Neural progenitor cell (in vitro differentiated cells): ENCODE measurements at places on chromosomes 4 and X.
A peak's percentile ranks its signal among the peaks of the same experiment; 100 is the strongest.

GRCh38 chr4:31068257-31069075 lies 348.3 kb downstream of the PCDH7 start:
- peaks cover 16% of the 10 kb centered on the region for H3K4me1 ChIP-seq
- H3K27ac ChIP-seq: no peak overlapping the region
- H3K27me3 ChIP-seq: no peaks in the 10 kb centered on the region
- no peak for DNase-seq
- no peaks in the 10 kb centered on the region for H3K36me3 ChIP-seq

DNA sequence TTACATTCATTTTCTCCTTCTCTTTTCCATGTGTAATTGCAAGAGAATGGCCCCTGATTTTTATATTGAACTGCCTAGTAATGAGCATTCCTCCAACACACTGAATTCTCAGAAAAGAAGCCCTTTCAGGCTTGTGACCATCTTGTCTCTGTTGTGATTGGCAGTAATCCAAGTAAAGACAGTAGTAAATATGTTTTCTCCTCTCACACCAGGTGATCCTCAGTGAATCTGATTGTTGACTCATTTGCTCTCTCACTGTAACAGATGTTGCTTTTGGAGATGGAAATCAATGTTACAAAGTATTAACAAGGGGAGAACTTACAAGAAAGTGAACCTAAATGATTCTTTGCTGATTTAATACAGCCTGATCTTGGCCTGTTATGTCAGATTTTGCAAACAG lies 271.0 kb downstream of the AFF2 start:
- H3K36me3 ChIP-seq: no peaks in the 10 kb centered on the region
- no peak overlapping the region for H3K27ac ChIP-seq
- no peaks in the 10 kb centered on the region for H3K27me3 ChIP-seq
- no peak overlapping the region for H3K4me3 ChIP-seq

DNA sequence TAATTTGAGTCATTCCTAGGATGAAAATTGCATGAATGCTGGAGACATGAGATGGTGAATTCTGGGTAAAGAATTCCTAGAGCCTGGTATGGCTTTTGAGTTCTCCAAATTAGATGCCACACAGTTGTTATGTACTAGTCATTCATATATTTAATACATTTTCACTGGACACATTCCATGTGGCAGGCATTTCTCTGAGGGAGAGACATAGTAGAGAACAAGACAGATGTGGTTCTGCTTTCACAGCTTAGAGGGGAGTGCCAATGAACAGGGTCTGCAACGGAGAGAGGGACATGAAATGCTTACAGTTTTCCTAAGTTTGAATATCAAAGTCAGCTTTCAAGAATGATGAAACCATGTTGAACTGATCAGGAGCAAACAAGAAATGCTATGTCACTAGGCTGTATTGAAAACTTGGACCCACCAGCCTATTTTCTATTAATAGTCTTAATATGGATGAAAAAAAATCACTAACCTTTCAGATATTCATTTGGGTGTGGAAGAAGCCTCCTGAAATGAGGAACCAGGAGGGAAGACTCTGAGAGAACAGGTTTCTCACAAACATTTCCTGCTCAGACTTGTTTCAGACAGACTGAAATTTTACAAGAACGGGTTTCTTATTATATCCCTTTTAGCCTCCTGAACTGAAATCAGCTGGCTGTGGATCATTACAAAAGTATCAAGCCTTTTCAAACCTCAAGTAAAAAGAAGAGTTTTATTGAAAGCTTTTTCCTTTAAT lies 276.0 kb upstream of the TET2 start:
- no peak overlapping the region for H3K27ac ChIP-seq
- DNase-seq: no peak
- H3K4me1 ChIP-seq: no peaks in the 10 kb centered on the region
- no peaks in the 10 kb centered on the region for H3K27me3 ChIP-seq
- no peaks in the 10 kb centered on the region for H3K36me3 ChIP-seq

DNA sequence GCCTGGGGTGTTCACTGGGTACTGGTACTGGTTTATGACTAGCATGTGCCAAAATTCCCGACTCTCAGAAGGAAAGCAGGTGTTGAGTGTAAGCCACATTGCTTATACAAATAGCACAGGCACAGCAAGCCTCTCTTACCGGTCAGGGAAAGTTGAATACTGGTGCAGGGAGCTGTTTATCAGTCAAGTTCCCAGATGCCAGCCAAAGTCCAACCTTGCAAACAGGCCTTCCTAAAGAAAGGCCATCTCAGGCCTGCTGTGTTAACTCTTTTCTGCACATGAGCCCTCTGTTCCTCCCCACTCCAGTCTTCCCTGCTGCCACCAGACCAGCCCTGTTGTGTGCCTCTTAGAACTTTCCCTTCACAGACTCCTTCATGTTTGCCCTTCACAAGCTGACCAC lies 34.2 kb downstream of the PKD2 start:
- H3K27ac ChIP-seq: no peak overlapping the region
- no peak for DNase-seq
- H3K4me1 ChIP-seq: no peaks in the 10 kb centered on the region

DNA sequence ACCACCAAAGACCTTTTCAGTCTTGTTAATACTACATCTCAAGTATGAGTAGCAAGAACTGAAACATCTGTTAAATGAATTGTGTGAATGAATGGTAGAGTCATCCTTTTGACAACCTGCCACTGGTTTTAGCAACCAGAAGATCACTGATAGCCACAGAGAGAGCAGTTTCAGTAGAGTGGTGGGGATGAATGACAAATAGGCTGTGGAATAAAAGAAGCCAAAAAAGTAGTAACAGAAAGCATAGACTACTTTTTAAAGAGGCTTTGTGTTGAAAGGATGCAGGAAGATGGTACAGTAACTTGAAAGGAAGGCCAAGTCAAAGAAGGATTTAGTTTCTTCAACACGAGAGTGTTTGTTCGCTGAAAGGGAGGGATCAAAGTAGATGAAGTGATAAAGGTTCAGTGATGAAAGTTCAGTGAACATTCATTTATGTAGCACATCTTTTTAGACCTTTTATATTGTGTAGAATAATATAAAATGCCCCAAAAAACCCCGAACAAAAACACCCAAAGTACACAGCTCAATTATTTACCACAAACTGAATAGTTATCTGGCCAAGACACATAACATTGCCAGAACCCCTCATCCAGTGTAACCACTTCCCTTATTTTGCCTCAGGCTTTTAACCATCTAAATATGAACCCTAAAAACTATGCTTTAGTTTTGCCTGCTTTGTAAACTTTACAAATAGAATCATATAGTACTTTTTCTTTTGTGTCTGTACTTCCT lies 40.1 kb upstream of the EIF1AX start:
- no peaks in the 10 kb centered on the region for H3K27me3 ChIP-seq
- H3K36me3 ChIP-seq: no peaks in the 10 kb centered on the region
- no peak overlapping the region for H3K4me3 ChIP-seq

DNA sequence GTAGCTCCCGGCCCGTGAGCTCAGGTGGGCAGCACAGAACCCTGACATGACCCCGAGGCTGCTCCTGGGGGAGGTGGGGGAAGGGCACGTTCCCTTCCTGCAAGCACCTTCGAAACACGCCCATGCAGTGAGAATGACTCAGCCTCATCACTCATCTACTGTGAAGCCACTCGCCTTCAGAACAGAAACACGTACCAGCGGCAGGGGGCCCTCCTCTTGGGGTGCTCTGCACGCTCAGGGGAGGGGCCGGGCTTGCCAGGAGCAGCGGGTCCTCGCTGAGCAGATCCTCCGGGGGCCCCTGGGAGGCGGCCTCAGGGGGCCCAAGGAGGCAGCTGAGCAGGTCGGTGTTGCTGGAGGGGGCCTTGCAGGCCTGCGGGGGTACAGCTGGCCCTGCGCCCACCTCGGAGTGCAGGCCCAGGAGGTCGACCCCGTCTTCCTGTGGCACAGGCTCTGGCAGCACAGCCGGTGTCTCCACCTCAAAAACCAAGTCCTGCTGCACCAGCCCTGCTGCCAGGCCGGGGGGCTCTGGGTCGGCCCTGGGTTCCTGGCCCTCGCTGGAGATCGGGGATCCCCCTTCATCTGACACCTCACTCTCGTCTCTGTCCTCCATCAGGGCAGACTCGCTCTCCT lies 40.9 kb upstream of the CPLX1 start:
- no peak for DNase-seq
- H3K27me3 ChIP-seq: no peaks in the 10 kb centered on the region
- no peaks in the 10 kb centered on the region for H3K4me1 ChIP-seq
- H3K27ac ChIP-seq: no peak overlapping the region
- no peak overlapping the region for H3K4me3 ChIP-seq
- no peaks in the 10 kb centered on the region for H3K36me3 ChIP-seq

GRCh38 chr4:1998296-1998695 lies 10.5 kb downstream of the NELFA start:
- H3K4me1 ChIP-seq: no peaks in the 10 kb centered on the region
- no peak overlapping the region for H3K27ac ChIP-seq
- H3K4me3 ChIP-seq: no peak overlapping the region
- no peak for DNase-seq

DNA sequence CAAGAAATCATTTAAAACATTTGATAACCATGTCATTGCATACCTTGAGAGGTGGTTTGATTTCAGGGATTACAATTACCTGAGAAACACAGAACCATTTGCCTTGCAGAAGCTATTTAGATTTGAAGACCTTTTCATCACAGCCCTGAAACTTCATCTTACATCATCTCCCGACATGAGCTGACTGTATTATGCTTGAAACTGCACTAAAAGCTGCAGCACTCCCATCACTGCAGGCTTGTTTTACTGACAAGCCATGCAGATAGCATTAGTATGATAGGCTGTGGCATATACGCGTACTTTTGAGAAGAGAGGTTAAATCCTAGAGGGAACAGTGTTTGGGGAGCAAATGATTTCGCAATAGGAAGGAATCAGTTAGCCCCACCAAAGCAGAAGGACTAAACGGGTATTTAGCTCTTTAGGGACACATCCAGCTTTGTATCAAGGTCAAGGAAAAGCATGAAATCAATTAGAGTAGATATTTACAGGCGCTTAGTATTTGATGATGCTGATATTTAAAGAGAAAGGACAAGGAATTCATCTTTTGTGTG lies 133.2 kb upstream of the DIAPH2 start:
- no peaks in the 10 kb centered on the region for H3K27me3 ChIP-seq
- no peak for DNase-seq
- peaks cover 15% of the 10 kb centered on the region for H3K4me1 ChIP-seq
- no peak overlapping the region for H3K4me3 ChIP-seq

DNA sequence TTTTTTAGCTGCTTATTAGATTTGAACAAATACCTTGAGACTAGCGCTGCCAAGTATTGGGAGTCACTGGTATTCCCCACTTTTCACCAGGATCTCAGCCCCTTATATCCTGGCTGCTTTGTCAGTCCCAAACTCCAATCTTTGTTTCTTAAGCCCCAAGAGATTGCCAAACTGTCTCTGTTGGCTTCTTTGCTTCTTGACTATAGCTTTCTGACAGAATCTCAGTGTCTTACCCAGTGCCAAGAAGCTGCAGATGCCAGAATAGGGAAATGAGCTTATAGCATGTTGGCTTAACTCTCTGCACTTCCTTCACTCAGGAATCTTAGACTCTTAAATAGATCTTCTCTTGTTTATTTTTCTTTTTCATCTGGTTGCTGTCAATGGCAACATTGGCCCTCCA lies 297.5 kb upstream of the DCAF8L1 start:
- no peak for DNase-seq
- no peaks in the 10 kb centered on the region for H3K36me3 ChIP-seq
- H3K4me1 ChIP-seq: no peaks in the 10 kb centered on the region
- H3K27me3 ChIP-seq: no peaks in the 10 kb centered on the region
- H3K27ac ChIP-seq: no peak overlapping the region

- H3K4me3 ChIP-seq: no peak overlapping the region
- no peaks in the 10 kb centered on the region for H3K27me3 ChIP-seq
- DNase-seq: no peak
- H3K36me3 ChIP-seq: no peaks in the 10 kb centered on the region
Measured at GRCh38 chr4:129384974-129385373, 289.0 kb downstream of the C4orf33 start.

DNA sequence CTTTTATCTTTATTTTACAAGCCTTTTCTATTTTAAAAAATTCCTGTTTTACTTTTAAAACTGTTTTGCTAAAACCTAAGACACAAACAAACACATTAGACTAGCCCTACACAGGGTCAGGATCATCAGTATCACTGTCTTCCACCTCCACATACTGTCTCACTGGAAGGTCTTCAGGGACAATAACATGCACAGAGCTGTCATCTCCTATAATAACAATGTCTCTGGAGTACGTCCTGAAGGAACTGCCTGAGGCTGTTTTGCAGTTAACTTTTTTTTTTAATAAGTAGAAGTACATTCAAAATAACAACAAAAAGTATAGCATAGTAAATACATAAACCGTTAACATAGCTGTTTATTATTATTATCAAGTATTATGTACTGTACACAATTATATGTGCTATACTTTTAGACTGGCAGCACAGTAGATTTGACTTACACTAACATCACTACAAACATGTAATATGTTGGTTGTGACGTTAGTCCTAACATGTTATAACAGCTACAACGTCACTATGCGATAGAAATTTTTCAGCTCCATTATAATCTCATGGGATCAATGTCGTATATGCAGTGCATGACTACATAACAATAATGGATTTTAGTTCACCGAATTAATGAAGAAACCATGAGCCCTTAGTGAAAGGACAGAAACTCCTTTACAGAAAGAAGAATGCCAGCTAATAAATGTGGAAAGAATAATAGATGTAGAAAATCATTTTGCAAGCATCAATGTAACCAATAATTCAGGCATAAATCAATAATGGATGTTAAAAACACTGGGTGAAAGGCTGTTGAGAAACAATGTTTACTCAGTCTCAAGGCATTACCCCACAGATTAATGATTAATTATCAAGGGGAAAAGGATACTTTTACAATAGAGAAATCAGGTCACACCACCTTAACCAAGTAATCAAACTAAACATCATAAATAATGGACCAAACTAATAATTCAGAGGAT lies 49.2 kb downstream of the FBXW7 start:
- no peaks in the 10 kb centered on the region for H3K36me3 ChIP-seq
- H3K27me3 ChIP-seq: no peaks in the 10 kb centered on the region
- H3K4me1 ChIP-seq: no peaks in the 10 kb centered on the region
- no peak overlapping the region for H3K4me3 ChIP-seq

DNA sequence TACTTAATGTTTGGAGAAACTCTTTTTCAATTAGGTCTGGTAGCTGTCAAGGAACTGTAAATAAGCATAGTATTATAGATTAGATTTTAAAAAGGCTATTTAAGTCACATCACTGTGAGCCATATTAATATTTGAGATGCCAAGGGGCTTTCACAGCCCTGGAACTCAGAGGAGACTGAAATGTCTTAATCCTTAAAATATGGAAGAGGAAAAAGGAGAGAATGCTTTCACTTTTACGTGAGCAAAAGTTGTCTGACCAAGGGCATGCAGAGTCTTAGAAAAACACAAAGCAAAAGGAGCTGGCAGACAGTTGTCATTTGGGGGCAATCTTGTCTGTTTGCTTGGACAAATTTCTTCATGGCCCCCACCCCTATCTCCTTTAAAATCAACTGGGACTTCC lies 253.2 kb upstream of the IGFBP7 start:
- H3K4me3 ChIP-seq: no peak overlapping the region
- H3K27ac ChIP-seq: no peak overlapping the region
- H3K36me3 ChIP-seq: no peaks in the 10 kb centered on the region
- no peak for DNase-seq
- no peaks in the 10 kb centered on the region for H3K27me3 ChIP-seq

GRCh38 chr4:147822128-147822527 lies 90.2 kb downstream of the ARHGAP10 start:
- DNase-seq: no peak
- H3K27ac ChIP-seq: no peak overlapping the region
- no peak overlapping the region for H3K4me3 ChIP-seq
- no peaks in the 10 kb centered on the region for H3K27me3 ChIP-seq

GRCh38 chr4:150385606-150386005 lies 196.3 kb upstream of the MAB21L2 start:
- no peaks in the 10 kb centered on the region for H3K27me3 ChIP-seq
- H3K27ac ChIP-seq: peak overlapping the region; percentile 42
- peaks cover 19% of the 10 kb centered on the region for H3K4me1 ChIP-seq
- H3K36me3 ChIP-seq: no peaks in the 10 kb centered on the region
- peak; percentile 21 for DNase-seq
